Suppressor macrophage treated with lipopolysaccharide for 4 hours (primary cell): ENCODE measurements at places on chromosomes 16 and 17.

GRCh38 chr17:71458322-71458721 lies 662.5 kb upstream of the SOX9 start:
- DNase-seq: no peak

DNA sequence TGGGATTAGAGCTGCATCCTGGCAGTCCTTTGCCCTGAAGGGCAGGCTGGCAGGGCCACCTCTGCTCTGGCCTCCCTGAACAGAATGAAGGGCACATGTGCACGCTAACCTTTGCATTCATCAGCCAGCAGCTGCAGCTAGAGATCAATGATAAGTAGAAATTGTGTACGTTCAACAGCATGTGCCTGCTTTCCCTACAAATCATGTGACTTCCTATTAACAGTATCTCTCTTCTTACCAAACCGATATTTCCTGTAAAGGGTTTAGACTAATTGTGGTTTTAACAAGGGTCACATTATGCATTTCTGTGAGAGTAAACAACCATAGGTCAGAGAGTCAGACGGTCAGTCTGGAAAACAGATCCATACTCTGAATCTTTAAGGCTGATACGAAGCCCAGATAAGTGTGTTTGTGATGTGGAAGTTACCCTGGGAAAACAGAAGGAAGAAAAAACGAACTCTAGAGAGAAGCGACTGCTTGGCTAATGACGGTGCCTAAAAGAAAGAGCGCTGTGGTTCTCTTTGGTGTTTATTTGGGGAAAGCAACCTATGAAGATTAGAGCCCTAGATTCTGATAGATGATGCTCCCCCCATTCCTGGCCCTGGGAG lies 219.4 kb downstream of the MAF start:
- DNase-seq: peak; percentile 72

DNA sequence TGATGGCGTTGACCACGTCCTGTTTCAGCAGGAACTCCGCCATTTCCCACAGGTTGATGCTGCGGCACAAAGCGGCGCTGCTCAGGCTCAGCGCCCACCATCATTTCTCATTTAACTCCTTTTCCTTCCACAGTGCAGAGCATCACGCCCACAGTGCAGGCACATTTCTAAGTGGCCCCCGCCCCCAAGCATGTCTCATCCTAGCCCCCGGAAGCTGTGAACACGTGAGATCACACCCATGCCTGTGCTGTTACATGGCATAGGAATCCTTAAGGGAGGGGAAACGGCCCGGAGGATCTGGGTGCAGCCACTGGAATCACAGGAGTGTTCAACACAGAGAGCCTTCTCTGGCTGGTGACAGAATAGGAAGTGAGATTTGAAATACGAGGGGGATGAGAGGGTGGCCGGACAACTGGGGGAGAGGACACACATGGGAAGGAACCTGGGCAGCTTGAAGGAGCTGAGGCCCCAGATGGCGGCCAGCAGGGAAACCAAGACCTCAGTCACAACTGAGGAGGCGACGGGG lies 4.7 kb downstream of the NAGPA start:
- no peak for DNase-seq

- peak; percentile 25 for DNase-seq
These were observed 178.4 kb upstream of the C17orf78 start for GRCh38 chr17:37197336-37197735.

- DNase-seq: peak; percentile 56
These were observed 7.4 kb upstream of the TMEM220 start for GRCh38 chr17:10737168-10737622.

DNA sequence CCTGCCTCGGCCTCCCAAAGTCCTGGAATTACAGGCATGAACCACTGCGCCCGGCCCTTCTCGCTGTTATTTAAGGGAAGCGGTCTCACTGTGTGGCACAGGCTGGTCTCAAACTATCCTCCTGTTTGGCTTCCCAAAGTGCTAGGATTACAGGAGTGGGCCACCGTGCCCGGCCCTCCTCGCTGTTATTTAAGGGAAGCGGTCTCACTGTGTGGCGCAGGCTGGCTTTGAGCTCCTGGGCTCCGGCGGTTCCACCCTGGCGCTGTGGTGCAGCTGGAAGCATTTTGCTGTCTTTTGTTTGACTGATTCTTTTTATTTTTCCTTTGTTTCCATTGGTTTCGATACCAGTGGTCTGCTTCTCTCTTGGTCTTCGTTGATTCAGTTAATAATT lies 40.7 kb downstream of the FOXK2 start:
- no peak for DNase-seq

DNA sequence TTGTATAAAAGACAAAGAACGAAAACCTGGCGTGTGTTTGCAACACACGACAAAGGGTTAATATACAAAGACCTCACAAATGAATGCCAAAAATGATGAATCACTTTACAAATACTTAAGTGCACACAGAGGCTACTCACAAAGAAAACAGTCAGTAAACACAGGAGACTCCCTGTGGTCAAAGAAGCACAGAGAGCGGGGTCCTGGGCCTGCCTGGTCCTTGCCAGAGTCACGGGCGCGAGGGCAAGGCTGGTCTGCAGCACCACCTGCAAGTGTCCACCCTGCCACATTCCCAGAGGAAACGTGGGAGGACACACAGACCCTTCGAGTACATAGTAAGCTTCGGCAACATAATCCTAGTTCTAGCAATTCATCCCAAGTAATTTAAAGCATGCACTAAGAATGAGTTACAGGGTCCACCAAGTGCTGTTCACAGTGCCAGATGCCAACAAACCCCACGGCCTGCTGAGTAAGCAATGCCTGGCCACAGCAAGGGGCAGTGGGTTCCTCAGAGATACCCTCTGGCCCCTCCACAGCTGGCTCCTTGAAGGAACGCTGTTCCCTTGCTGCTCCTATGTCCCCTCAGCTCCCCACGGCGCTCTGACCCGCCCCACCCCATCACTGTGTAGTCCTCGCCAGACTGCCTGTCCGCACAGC lies 24.6 kb upstream of the FAAP100 start:
- no peak for DNase-seq

- no peak for DNase-seq
These were observed 29.9 kb upstream of the NUDT16L1 start for GRCh38 chr16:4663465-4663776.

GRCh38 chr16:14292051-14292825 lies 221.1 kb downstream of the MRTFB start:
- peak; percentile 63 for DNase-seq

DNA sequence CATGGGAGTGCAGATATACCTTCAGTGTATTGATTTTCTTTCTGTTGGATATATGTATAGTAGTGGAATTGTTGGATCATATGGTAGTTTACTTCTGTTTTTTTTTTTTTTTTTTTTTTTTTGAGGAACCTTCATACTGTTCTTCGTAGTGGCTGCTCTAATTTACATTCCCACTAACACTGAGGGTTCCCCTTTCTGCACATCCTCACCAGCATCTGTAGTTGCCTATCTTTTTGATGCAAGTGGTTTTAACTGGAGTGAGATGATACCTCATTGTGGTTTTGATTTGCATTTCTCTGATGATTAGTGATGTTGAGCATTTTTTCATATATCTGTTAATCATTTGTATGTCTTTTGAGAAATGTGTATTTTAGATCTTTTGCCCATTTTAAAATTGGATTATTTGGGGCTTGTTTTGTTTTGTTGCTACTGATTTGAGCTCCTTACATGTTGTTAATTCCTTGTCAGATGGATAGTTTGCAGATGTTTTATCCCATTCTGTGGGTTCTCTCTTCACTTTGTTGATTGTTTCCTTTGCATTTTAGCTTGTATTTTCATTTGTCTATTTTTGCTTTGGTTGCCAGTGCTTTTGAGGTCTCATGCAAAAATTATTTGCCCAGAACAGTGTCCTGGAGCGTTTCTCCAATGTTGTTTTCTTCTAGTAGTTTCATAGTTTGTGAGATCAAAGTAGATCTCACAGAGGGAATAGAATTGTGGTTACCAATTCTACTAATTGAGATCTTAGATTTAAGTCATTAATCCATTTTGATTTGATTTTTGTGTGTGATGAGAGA lies 25.0 kb upstream of the BCAS3 start:
- DNase-seq: peak; percentile 35

GRCh38 chr17:49214676-49215360 lies 4.3 kb downstream of the ABI3 start:
- no peak for DNase-seq

- DNase-seq: no peak
These were observed 6.2 kb downstream of the SLC9A5 start for GRCh38 chr16:67254801-67255552.

GRCh38 chr16:21637032-21637968 lies 15.1 kb downstream of the IGSF6 start:
- DNase-seq: no peak

- DNase-seq: no peak
These were observed 1.6 kb downstream of the CA10 start for GRCh38 chr17:52156576-52157570.

DNA sequence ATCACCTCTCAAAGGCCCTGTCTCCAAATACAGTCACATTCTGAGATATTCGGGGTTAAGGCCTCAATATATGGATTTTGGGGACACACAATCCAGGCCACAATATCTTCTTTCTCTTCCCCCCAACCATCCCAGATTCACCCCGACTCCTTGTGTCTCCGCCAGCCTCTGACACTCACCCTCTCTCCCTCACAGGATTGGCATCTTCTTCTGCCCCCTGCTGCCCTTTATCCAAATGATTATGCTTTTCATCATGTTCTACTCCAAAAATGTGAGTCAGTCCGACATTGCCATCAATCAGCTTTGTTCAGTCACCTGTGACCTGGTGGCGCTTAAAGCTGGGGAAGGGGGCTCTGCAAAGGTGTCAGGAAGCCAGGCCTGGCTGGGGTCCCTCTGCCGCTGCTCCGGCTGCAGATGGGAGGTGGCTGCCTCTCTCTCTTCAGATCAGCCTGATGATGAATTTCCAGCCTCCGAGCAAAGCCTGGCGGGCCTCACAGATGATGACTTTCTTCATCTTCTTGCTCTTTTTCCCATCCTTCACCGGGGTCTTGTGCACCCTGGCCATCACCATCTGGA lies 35.1 kb downstream of the GDE1 start:
- no peak for DNase-seq

DNA sequence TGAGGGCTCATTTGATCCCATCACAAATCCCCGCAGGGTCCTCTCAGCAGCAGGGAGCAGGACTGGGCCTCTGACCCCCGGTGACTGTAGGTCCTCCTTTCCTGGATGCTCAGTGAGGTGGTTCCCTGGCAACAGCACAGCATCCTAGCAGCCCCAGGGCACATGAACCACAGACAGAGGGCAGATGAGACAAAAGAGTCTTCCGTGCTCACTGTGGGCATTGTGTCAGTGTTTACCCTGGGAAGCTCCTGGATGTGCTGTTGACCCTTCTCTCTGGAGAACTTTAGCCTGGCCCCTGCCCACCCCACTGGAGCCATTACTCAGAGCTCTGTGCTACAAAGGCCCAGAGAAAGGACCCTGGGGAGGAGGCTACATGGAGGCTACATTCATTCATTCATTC lies 21.7 kb upstream of the TMEM220 start:
- no peak for DNase-seq

GRCh38 chr17:535198-535597 lies 179.4 kb downstream of the VPS53 start:
- DNase-seq: peak; percentile 58

DNA sequence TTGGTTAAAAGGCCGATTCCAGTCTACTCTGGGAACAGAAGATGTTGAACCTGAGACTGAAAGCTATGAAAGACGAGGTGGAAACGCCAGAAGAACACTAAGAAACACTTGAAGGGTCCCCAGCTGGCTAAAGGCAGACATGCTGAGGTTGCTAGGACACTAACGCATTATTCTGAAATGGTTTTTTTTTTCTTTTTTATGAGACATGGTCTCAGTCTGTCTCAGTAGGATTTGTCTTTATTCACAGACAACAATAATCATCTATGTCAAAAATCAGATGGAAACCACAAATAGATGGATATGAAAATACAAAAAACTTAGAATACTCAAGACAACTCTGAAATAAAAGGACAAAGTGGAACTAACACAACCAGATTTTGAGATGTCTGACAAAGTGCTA lies 35.0 kb upstream of the RASD1 start:
- no peak for DNase-seq

DNA sequence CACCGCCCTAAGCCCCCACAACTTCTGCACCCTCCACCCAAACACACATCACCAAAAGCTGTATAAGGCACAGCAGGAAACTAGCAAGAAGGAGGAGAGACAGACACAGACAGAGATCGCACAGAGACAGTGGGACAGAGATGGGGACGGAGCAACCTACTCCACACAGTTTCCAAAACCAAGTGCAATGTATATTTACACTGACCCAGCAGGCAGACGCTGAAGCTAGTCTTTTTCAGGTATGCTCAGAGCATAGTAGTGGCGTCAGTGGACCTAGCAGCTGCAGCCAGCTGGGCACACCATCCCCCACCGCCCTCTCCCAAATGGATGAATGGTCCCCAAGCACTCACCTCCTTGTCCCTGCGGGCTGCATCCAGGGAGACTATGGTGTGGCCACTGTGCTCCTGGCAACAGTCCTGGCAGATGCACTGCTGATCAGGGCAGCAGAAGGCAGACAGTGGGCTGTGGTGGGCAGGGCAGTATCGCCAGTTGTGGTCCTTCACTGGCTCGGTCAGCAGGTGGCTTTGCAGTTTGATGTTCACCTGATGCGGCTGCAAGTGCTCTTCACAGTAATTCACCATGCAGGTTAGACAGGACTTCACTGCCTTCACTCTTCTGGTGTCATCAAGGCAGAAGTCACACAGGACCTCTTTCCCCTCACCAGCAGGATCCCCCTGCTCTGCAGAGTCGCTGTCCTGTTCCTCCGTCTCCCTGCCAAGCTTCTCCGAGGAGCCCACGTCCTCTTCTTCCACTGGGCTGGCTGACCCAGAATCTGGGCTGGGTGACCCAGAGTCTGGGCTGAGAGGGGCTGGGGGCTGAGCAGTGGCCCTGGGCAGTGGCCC lies 31.5 kb upstream of the FBXW10B start:
- DNase-seq: no peak

- DNase-seq: no peak
These were observed 1.5 kb downstream of the TNRC6C start for GRCh38 chr17:77959926-77960521.

DNA sequence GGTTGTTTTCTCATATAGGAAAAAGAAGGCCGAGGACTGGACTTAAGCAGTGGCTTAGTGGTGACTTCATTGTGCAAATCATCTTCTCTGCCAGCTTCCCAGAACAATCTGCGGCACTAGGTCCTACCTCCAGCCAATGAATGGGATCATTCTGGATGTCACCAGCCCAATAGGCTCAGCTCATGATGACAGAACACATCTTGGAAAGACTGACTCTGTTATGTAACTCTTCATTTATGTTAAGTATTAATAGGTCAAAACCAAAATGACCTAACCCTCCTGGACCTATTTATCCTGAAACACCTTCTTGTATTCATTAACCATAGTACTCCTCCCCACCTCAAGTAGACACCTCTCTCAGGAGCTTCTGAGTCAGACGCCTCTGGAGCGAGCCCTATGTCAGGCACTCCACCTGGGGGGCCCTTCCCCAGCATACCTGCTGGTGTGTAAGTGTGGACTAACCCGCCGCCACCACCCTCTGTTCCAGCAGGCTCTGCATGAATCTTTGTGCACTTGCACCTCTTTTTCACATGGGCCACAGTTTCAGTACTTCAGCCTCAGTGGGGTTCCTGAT lies 7.2 kb downstream of the ARL2BP start:
- no peak for DNase-seq
